Astrocyte of the spinal cord (primary cell): ENCODE measurements at places on chromosomes 1 and 21.

- no peak for DNase-seq
Measured at GRCh38 chr1:248793592-248793991, 32.1 kb downstream of the SH3BP5L start.

- DNase-seq = no peak
Measured at GRCh38 chr1:108597041-108597440, 37.1 kb downstream of the EEIG2 start.

DNA sequence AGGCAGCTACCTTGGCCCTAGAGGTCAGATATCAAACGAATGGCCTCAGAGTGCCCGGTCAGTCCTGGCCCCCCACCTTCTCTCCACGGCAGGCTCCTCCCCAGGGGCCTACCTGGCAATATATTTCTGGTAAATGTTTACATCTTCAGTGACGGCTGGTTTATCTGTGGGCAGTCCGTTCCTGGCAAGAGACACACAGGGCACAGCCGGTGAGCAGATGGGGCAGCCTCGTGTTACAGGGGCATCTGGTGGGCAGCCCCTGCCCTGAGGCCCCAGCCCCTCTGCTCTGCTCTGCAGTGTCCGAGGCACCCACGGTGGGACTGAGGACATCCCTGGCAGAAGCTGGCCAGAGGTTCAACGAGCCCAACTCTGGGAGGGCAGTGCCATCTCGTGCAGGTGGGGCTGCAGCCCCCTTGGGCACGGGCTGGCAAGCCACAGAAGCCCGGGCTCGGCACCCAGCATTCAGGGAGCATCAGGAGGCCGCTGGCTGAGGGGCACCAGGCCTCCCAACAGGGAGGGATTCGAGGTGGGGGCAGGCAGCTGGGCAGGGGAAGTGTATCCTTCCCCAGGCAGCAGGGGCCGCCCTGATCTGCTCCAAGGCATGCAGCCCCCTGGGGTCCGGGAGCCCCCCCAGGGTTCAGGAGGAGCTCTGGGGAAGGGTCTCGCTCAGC, 137.9 kb downstream of the CASZ1 start:
- DNase-seq = no peak

GRCh38 chr21:38129711-38130110, 127.1 kb upstream of the KCNJ15 start:
- DNase-seq = no peak

DNA sequence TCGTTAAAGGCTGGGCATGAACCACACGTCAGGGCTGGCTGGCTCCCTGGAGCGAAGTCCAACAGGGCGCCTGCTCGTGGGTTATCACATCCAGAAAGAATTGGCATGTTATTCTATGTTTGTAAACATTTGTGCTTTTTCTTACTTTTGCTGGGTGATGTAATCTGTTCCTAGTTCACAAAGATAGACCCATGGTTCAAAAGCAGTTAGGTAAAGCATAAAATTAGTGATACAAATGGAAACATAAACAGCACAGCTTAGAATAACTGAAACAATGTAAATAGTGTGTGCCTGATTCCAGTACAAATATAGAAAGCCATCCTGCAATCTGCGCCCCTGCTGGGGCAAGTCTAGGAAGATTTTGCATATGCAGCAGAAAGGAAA, 184.0 kb upstream of the C1orf174 start:
- DNase-seq = no peak

DNA sequence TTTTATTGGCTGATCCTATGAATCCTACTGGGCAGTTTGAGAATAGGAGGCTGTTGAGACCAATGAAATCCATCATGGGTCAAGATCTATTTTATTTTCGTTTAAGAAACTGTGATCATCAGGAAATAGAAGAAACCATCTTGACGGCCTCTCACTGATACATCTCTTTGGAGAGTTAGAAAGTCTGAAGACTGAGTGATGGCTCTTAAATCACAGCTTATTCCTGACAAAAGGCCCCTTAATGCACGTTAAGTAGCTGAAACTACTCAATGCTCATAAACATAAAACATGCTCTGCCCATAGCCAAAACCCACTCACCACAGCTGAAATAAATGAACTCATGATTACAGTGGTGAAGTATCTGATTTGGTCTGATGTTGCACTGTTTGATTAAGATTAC, 784.5 kb upstream of the NEGR1 start:
- no peak for DNase-seq

GRCh38 chr1:71081697-71082080, 854 bp upstream of the ZRANB2 start:
- DNase-seq = no peak

DNA sequence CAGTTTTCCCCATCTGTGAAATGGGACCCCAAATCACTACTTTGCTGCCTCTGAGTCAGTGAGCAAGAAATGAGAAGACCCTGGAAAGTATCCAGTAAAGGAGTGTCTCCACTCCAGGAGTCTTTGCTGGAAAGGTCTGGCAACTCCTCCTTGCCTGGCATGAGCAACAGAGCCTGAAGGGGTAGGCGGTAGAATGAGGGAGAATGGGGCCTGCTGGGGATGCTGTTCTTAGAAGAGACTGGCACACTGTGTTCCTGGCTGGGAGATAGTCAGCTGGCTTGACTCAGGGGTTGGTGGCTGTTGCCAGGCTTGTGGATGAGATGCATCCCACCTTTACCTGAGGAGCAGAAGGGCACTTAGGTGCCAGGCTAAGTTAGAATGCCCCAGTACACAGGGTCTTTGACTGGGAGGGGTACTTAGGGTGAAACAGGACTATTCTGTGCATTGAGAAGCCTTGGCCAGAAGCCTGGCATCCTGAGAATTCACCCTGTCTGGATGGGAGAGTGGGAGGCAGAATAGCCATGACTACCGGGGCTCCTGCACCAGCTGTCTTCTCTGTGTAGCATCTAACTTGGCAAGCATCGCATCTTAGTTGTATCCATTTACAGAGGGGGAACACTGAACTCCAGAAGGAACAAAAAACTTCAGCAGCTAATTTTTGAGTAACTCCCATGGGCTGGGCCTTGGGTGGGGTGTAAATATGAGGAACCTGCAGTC, 2.5 kb downstream of the MFSD2A start:
- DNase-seq = no peak

GRCh38 chr1:3763351-3764125, 9.0 kb upstream of the SMIM1 start:
- DNase-seq = no peak

GRCh38 chr1:27436204-27437159, 44.1 kb downstream of the GPR3 start:
- DNase-seq = peak; percentile 65

DNA sequence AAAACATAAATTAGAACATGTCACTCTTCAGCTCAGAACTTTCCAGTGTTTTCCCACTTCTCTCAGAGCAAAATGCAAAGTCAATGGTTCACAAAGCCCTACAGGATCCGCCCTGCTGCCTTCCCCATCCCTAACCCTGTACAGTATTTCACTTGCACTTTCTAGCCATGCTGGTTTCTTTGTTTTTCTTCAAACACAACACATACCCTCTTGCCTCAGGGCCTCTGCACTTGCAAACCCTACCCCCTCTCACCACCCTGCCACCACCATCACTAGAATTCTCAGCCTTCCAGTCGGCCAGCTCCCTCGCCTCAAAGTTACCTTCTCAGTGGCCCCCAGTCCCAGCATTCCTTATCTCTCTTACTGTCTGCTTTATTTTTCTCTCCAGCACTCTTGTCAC, 17.6 kb downstream of the TEX35 start:
- no peak for DNase-seq

- DNase-seq = no peak
Measured at GRCh38 chr1:48947761-48948537, 171.3 kb upstream of the BEND5 start.

DNA sequence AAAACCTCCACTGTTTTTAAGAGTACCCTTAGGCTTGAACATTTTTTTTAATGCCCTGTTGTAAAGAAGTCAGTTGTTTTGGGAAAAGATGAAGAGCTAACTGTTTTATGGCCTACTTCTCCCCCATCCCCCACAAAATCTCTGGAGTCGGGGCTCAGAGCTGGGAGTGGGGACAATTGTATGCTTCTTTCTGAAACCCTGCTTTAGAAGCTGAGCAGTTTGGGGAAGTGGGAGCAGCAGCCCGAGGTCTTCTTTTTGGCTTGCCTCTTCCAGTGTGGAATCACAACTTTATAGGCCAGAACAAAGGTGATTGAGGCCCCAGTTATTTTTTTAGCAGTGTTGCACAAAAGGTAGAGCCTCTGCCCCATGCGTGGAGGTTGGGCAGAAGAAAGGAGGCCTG, 25.2 kb downstream of the PPP2R5A start:
- no peak for DNase-seq

DNA sequence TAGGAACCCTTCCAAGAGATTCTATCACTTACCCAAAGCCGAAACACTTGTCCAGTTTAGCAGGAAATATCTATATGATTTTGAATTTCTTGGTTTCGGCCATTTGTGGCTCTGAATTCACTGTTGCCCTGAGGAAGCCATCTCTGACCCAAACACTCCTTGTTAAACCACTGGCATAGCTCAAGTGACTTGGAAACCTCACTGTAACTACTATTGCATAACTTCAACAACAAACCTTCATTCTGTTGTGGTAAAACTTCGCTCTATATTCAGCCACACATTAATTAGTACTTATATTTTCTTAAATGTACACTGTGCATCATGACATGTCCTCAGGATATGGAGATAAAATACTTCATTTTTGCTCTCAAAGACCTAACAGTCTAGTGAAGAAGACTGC, 63.2 kb downstream of the ST6GALNAC3 start:
- no peak for DNase-seq

- no peak for DNase-seq
Measured at GRCh38 chr1:21838359-21839157, 26.5 kb downstream of the LDLRAD2 start.

DNA sequence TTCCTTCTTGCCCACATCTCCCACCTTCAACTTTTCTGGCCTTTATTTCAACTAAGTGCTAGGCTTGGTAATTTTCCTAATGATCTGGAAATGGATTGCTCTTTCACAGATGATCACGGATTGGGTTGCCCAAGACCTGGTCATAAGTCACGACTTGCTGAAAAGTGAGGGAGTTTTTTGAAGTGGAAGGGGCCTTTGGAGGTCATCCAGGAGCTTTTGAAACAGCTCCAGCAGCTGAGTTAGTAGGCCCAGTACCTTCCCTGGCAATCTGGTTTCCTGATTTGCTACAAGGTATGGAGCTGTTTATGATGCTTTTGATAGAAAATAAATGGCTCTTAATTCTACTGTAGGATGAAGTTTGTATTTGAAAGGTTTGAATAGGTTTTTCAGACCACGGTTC, 20.4 kb downstream of the GREM2 start:
- no peak for DNase-seq

DNA sequence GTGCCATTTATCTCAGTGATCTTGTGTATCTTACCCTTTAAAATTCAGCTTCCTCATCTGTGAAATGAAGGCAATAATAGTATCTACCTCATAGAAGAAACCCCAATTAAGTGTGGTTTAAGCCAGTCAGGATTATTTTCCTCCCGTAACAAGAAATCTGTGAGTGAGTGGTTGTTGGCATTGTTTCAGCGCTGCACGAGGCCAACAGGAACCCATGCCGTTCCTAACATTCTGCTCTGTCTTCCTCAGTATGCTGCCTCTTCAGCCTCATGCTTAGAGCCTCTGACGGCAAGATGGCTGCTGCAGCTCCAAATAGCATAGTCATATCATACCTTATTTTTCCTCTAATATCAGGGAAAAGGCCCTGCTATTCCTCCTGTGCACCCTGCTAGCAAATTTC, 289.7 kb downstream of the TM2D1 start:
- no peak for DNase-seq

DNA sequence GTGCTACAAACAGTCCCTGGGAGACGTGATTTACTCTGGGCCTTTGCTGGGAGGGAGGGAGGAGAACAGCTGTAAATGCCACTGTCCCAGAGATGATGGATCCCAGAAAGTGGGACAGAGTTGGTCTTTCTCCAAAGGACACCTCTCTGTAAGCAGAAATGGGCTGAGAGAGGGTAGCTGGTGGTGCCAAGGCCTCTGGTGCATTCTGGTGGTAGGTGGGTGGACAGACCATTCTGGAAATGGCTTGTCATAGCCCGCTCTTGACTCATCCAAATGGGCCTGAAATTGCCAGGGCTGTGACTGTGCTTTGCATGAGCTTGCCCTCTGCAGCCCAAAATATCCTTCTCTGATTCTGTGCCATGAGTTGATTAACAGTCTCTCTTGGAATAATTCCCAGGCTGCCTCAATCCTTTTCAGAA, 36.1 kb downstream of the CCDC185 start:
- DNase-seq = peak; percentile 13

- peak; percentile 32 for DNase-seq
Measured at GRCh38 chr1:113146242-113147072, 73.5 kb downstream of the LRIG2 start.

GRCh38 chr21:28235169-28235895, 757.3 kb downstream of the LTN1 start:
- DNase-seq = no peak

DNA sequence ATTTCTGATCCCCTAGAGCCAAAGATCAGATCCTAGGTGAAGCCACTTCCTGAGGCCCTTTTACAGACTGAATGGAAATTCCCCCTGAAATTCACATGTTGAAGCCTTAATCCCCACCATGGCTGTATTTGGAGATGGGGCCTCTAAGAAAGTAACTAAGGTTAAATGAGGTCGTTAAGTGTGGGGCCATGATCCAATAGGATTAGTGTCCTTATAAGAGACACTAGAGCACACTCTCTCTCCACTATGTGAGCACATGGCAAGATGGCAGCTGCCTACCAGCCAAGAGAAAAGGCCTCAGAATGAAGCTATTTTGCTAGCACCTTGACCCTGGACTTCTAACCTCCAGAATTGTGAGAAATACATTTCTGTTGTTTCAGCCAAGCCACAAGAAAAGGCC, 13.9 kb downstream of the ABCB10 start:
- DNase-seq = no peak

GRCh38 chr1:7652061-7652460, 119.0 kb upstream of the VAMP3 start:
- no peak for DNase-seq

- DNase-seq = peak; percentile 59
Measured at GRCh38 chr1:77514921-77515776, 167.3 kb downstream of the ZZZ3 start.

DNA sequence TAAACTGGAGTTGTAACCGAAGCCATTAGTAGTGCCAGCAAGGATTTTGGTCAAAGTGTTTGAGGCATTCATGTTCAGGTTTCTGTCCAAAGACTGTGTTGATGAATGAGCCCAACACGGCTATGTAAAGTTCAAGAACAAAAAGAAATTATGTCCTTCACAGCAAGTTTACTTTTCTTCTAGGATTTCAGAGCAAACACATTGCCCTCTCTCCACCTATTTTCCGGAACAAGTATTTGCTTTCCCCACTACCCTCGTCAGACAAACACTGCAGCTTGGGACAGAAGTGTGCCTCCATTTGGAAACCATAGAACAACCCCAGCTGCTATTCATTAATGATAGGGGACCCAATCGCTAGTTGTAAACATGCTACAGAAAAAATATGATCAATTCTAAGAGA, 151.4 kb upstream of the C1orf105 start:
- no peak for DNase-seq
